ENCODE measurements at places on chromosomes 16 and 17. TPM values are rescaled to one million over a fixed set of nuclear protein-coding genes. Genes with fewer than 3 reads are reported as not detected.

- H3K27me3 ChIP-seq = no peaks in the 10 kb centered on the region
- no peak overlapping the region for H3K27ac ChIP-seq
Measured at GRCh38 chr16:5815570-5816237, 718.1 kb upstream of the EEF2KMT start.

- H3K27ac ChIP-seq = peak overlapping the region; percentile 85
- H3K27me3 ChIP-seq = no peaks in the 10 kb centered on the region
Measured at GRCh38 chr17:50426814-50427787, 1.1 kb downstream of the ACSF2 start.

HOXB7 gene
- not detected for total RNA-seq

DNAJA2 gene
- 74.9 TPM for total RNA-seq

- H3K27ac ChIP-seq = no peak overlapping the region
- H3K4me1 ChIP-seq = no peaks in the 10 kb centered on the region
- H3K36me3 ChIP-seq = no peaks in the 10 kb centered on the region
- no peak for DNase-seq
- H3K4me3 ChIP-seq = no peak overlapping the region
Measured at GRCh38 chr17:6110088-6110487, 39.9 kb downstream of the WSCD1 start.

GRCh38 chr16:4392382-4393239 lies 21.0 kb downstream of the VASN start:
- H3K4me3 ChIP-seq = peak overlapping the region; percentile 53
- H3K27me3 ChIP-seq = no peaks in the 10 kb centered on the region
- no peak for DNase-seq
- H3K27ac ChIP-seq = peak overlapping the region; percentile 45
- H3K4me1 ChIP-seq = peaks cover 11% of the 10 kb centered on the region

DNA sequence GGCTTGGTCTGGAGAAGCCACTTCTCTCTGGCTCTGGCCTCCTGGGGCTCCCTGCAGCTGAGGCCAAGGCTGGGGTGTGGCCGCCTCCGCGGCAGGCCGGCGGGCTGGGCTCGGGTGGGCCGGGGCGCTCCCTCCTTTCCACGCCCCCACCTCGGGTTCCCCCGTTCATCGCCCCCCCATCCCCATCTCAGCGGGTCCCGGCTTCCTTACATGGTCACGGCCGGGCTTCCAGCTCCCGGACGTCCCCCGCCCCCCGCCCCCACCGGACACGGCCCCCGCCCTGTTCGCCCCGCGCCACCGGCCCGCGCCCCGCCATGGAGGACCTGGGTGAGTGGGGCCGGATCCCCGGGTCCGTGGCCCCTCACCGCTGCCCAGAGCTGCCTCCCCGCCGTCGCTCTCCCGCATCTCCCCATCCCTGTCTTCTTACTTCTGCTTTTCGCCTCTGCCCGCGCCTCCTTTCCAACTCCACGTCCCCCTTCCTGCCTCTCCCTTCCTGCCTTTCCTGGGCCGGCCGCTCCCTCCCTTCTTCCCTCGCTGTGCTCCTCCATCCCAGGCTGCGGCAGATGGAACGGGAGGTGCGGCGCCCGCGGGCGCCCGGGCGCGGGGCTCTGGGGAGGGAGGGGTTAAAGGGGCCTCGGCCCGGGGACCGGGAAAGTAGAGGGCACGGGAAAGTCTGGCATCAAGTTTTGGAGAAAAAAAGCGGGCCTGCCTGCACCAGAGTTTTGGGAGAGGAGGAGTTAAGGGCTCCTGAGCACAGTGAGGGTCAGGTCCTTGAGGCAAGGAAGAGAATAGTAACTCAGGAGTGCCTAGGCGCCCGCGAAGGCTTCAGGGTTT lies at the start of gene TGFB1I1:
Gene TGFB1I1, plus strand, starts transcription at position 278 of the 834 bp plus-strand sequence. Its CDS starts 37 bp downstream, at position 315.
- DNase-seq = no peak
- peak within 1 kb of the TSS; percentile 49 for H3K27ac ChIP-seq
- H3K4me1 ChIP-seq = peaks cover 13% of the 10 kb centered on the region
- peak within 1 kb of the TSS; percentile 83 for H3K4me3 ChIP-seq
- H3K36me3 ChIP-seq = no peaks in the 10 kb centered on the region
- peaks cover 10% of the 10 kb centered on the region for H3K27me3 ChIP-seq

CHAD gene
- not detected for total RNA-seq

- peaks cover 3% of the 10 kb centered on the region for H3K4me1 ChIP-seq
- H3K27me3 ChIP-seq = no peaks in the 10 kb centered on the region
- DNase-seq = no peak
- no peak overlapping the region for H3K27ac ChIP-seq
- peaks cover 10% of the 10 kb centered on the region for H3K36me3 ChIP-seq
- H3K4me3 ChIP-seq = no peak overlapping the region
Measured at GRCh38 chr17:66786107-66786506, 48.8 kb upstream of the CACNG5 start.

DNA sequence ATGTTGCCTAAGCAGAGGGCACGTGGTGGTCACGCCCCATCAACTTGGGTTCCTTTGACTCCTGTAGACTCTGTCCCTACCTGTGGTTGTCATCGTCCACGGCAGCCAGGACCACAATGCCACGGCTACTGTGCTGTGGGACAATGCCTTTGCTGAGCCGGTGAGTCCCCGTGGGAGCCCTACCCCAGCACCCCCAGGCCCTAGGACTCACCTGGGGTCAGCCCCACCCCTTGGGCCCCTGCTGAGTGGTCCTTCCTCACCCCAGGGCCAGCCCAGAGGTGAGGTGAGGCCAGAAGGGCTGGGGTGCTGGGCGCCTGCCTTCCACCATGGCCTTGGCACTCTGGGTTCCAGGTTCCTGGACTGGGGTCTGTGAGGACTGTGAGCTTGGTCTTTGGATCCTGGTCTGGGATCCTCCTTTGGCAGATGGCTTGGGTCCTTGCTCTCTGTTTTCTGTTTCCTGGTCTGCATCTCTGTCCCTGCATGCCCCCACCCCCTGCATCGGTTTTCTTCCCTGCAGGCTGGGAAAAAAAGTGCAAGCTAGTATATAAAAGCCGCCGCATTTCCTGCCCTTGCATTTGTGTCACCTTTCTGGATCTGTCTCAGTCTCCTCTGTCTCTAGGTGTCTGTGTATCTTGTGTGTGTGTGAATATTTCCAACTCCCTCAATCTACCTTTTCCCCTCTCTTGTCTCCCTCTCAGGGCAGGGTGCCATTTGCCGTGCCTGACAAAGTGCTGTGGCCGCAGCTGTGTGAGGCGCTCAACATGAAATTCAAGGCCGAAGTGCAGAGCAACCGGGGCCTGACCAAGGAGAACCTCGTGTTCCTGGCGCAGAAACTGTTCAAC lies 17.5 kb downstream of the STAT5A start:
- DNase-seq = no peak
- peak overlapping the region; percentile 73 for H3K4me3 ChIP-seq
- H3K27ac ChIP-seq = no peak overlapping the region

- H3K4me1 ChIP-seq = no peaks in the 10 kb centered on the region
- no peak for DNase-seq
- H3K36me3 ChIP-seq = no peaks in the 10 kb centered on the region
- H3K27ac ChIP-seq = no peak overlapping the region
- H3K27me3 ChIP-seq = no peaks in the 10 kb centered on the region
Measured at GRCh38 chr16:52376676-52377280, 170.2 kb downstream of the TOX3 start.

DNA sequence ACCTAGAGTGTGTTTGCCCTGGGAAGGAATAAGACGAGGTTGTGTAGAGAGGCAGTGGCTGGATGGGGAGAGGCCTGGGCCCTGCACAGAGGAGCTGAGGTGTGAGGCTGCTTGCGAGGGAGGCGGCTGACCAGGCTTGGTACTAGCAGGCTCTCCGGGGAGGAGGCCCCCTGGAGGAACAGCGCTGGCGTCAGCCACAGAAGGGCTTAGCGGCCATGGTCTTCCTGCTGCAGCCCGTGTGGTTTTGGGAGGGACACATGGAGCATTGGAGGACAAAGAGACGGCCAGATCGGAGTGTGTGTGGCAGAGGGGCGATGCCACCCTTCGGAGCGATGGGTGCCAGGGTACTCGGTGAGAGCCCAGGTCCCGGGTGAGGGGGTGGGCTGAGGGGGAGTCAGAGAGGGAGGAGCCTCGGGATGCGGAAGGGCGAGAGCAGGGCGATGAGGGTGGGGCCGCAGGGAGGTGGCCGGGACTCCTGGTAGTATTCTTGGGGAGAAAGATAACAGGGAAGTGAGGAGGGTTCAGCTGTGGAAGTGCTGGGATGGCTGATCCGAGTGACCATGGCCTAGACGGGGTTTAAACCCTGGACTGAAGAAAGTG lies 8.3 kb downstream of the BANP start:
- peaks cover 51% of the 10 kb centered on the region for H3K4me1 ChIP-seq
- H3K36me3 ChIP-seq = peaks cover 3% of the 10 kb centered on the region
- peak overlapping the region; percentile 77 for H3K27ac ChIP-seq
- DNase-seq = no peak

ZFHX3 gene
- 0.94 TPM for total RNA-seq

BAIAP3 gene
- total RNA-seq = 20.0 TPM

SEZ6 gene
- total RNA-seq = 0.47 TPM

DNA sequence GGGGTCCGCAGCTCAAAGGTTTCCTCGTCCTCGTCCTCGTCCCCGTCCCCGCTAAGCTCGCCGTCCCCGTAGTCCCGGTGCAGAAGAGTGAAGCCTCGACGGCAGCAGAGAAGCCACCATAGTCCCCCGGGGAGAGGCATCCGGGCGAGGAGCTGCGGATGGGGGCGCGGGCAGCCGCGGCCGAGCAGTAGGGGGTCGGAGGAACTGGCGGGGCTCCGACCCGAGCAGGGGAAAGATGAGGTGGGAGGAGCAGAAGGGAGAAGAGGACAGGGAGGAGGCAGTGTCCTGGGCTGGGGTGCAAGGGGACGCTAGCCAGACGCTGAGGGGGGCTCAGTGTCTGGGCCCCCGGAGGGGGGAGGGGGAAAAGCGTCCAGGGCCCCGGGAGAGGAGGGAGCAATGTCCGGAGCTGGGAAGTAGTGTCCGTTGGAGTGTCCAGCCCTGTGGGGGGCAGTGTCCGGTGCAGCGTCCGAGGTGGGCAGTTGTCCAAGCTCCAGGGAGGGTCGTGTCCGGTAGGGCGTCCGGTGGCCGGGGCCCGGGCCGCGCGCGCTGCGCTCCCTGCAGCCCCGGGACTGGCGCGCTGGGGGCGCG lies at the start of gene PLEKHH3:
Gene PLEKHH3, minus strand, starts transcription at position 571 of the 588 bp plus-strand sequence. Its CDS starts 431 bp downstream, at position 140.
- peaks cover 4% of the 10 kb centered on the region for H3K36me3 ChIP-seq
- H3K27ac ChIP-seq = peak within 1 kb of the TSS; percentile 66
- H3K4me3 ChIP-seq = peak within 1 kb of the TSS; percentile 95
- peaks cover 18% of the 10 kb centered on the region for H3K27me3 ChIP-seq

WNT9B gene
- total RNA-seq = not detected

DNA sequence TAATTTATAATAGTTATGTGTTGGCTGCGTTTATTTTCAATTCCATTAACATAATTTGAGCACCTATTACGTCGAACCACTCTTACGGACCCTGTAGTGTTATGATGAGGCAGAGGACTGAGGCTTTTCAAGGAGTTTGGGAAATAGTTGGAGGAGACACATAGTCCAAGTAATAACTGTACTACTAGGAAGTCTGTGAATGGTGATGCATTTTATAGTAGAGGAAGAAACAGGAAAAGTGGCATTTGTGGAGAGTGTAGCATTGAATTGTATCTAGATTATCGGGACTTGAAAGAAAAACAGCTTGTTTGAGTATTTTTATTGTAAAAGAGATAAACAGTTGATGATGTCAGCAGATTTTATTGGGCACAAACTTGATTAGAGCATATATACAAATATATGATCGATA lies 1.7 kb downstream of the NFATC3 start:
- peak overlapping the region; percentile 96 for H3K27ac ChIP-seq
- peaks cover 2% of the 10 kb centered on the region for H3K36me3 ChIP-seq
- H3K27me3 ChIP-seq = no peaks in the 10 kb centered on the region

SLC5A11 gene
- 0.60 TPM for total RNA-seq

DNA sequence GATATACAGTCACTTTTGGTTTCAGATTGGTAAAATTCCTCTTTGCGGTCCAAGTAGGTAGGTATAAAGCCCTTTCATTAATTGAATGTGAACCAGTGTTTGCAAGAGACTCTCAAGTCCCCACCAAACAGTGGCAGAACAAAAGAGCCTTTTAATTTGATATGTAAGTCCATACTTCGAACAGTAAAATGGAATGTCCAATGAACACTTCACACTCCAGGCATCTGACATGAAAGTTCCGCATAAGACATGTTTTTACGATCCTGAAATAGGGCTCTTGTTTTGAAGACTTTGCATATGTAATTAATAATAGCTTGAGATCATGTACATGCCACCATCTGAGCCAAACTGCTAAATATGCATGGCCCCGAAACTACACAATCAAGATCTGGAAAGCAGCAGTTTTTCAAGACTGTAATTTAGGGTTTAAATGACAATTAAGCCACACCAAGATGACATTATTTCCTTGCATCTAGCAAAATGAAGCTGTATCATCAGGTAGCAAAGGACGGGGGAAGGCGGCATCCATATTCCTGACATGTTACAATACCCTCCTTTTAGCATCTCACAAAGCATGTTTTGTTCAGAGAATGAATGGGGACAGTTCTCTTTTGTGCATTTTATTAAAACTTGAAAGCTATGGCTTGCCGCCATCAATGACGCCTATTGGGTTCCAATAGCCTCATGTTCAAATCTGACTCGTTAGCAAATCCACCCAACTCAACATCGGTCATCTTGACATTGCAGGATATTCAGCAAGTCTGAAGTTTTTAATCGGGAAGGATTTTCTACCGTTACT lies 39.4 kb downstream of the LITAF start:
- H3K27me3 ChIP-seq = no peaks in the 10 kb centered on the region
- H3K4me3 ChIP-seq = no peak overlapping the region
- DNase-seq = no peak
- H3K36me3 ChIP-seq = peaks cover 3% of the 10 kb centered on the region

DNA sequence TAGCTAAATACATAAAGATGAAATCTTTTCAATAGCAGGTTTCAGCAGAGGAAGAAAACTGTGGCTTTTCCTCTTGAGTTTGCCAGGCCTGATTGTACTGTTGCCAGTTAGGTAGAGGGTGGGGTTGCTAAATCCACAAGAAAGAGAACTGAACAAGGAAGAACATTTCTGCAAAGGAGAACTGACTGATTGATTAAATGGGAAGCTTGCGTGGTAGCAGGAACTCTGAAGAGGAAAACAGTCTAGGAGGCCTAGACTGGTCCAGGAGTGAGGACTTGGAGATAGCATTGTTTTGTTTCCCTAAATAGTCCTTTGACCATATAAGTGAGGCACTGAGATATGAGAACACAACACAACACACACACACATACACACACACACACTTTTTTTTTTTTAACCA lies 18.8 kb downstream of the LRRC36 start:
- H3K4me1 ChIP-seq = peaks cover 2% of the 10 kb centered on the region
- H3K27me3 ChIP-seq = peaks cover 18% of the 10 kb centered on the region
- H3K4me3 ChIP-seq = no peak overlapping the region
- peaks cover 5% of the 10 kb centered on the region for H3K36me3 ChIP-seq

MT1A gene
- total RNA-seq = not detected

DNA sequence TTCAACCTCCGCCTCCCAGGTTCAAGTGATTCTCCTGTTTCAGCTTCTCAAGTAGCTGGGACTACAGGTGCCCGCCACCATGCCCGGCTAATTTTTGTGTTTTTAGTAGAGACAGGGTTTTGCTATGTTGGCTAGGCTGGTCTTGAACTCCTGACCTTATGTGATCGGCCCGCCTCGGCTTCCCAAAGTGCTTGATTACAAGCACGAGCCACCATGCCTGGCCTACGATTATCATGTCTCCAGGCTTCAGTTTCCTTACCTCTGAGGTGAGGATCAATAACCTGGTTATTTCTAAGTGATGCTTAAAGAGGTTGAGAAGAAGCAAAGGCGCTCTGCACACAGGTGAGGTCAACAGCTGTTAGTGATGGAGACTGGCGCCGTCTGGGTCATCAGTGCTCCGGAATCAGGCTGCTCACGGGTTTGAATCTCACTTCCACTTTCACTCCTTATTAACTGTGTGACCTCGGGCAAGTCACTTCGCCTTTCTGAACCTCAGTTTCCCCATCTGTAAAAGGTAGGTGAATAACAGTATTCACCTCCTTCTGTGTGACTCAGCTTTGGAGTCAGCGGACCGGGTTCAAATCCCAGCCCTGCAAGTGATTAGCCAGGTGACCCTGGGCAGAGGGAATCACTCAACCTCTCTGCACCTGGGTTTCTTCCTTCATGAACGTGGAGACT lies 745 bp upstream of the ABCC1 start:
- peaks cover 30% of the 10 kb centered on the region for H3K4me1 ChIP-seq
- peaks cover 3% of the 10 kb centered on the region for H3K36me3 ChIP-seq
- no peak for DNase-seq
- peak overlapping the region; percentile 91 for H3K4me3 ChIP-seq

Measured in T-helper 17 cell (primary cell).